RKO (cell line): ENCODE measurements at places on chromosomes 7 and 10.
A peak's percentile ranks its signal among the peaks of the same experiment; 100 is the strongest.

DNA sequence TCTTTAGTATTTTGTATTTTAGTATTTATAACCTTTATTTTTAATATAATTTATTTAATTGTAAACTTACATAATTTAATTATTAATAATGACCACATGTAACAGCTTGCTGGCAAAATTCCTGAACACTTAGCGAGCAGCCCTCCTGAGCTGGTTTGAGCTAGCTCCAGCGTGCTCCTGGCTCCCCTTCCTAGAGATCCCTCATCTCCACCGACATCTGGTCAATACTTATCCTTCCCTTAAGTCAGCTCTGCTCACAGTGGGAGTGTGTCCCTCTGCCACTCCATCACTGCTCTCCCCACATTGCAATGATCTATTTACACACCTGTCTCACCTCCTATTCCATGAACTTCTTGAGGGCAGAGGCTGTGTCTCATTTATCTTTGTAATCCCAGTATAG is 20.6 kb upstream of the TBXAS1 start:
- no peak for DNase-seq

DNA sequence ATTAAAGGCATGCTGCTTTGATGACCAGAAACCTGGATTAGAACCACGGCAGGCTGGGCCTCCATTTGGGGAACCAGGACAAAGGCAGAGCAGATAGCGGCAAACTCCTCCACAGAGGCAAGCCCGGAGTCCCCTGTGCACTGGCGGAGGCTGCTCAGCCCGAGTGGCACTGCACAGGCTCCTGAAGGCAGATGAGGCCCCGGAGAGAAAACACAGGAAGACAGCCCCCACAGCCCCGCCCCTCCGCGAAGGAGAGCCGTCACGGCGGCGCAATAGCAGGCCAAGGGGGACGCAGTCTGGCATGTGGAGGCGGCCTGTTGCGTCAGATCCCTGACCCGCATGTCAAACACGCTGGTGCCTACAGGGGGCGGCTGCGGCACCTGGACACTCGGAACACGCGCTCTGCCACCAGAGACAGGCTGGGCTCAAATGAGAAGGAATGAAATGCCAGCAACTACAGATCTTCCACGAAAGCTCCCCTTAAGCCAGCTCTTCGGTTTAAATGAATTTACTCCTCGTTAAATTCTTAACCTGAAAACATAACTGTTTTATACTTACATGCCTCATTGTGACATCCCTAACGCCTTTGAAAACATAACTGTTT is 128.5 kb downstream of the MAD1L1 start:
- no peak for DNase-seq

DNA sequence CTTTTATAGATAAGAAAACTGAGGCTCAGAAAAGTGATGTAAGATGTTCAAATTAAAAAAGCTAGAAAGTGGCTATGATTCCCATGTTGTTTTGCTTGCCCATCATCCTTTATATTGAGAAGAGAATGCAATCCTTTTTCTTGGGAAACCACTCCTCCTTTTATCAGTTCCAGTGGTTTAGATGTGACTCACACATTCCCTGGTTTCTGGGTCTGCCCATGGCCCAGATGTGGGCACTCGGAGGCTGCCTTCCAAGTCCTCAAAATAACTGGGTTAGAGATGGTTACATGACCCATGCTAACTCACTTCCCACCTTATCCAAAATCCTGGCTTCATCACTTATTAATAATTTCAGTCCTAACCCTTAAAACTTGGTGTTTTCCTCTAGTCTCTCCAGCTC is 550.0 kb downstream of the MDFIC start:
- no peak for DNase-seq

GRCh38 chr7:94908323-94909178 is 1.2 kb downstream of the PPP1R9A start:
- peak; percentile 67 for DNase-seq

DNA sequence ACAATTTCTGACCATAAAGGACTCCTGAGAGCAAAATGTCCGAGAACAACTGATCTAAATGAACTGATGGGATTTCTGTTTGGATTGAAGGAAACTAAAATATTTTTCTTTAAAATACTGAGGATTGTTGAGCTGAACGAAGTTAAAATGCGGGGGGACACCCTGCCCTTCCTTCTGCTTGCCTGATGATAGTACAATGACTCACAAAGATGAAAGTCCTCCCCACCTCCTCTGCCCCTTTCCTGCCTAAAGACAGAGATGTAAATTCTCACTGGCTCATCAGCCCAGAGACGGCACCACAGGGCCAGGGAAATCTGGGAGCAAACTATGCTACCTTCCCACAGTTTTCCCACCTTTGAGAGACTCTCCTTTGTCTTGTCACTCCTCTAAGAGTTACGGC is 180.6 kb downstream of the PHTF2 start:
- no peak for DNase-seq

DNA sequence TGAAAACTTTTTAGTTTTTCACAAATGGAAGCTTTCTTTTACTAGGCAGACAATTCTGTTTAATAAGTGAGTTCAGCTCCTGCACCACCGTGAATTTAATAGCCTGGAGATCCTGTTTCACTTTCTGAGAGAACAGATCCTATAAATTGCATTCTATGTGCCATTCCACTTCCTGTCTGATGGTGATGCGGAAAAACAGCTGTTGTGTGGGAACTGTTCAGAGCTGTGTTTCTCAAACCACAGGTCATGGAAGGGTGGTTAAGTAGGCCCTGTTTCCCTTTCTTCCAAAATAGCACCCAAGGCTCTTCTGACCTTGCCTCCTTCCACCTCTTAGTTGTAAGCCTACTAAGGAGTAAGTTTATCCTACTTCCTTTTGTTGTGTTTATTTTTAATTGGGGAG is 97.2 kb upstream of the DKK1 start:
- DNase-seq: no peak
